Activated T-cell treated with anti-CD3 and anti-CD28 coated beads for 48 hours (primary cell): ENCODE measurements at places on chromosomes 6 and 20.

GRCh38 chr6:139708337-139709199 lies 334.1 kb upstream of the CITED2 start:
- DNase-seq = no peak

- no peak for DNase-seq
Observed at GRCh38 chr20:45039475-45039820, 61.5 kb downstream of the KCNS1 start.

- no peak for DNase-seq
Observed at GRCh38 chr6:142637624-142638351, 307.2 kb downstream of the HIVEP2 start.

GRCh38 chr20:20241976-20242375 lies 125.9 kb upstream of the INSM1 start:
- no peak for DNase-seq

DNA sequence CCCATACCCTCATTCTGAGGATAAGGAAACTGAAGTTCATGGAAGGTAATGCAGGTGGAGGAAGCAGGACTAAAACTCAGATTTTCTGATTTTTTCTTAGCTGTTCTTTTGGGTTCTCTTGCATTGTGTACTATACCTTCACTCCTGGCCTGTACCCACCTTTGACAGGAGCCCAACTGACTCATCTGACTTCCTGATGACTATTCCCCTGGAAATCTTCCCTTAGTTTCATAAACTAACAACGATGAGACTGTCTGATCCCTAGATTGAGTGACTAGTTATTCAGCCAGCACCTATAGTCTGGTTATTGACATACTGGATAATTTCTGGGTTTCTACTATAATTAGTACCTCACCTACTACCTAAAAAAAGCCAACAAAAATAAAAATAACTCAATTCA lies 10.1 kb downstream of the CRYBG1 start:
- no peak for DNase-seq

DNA sequence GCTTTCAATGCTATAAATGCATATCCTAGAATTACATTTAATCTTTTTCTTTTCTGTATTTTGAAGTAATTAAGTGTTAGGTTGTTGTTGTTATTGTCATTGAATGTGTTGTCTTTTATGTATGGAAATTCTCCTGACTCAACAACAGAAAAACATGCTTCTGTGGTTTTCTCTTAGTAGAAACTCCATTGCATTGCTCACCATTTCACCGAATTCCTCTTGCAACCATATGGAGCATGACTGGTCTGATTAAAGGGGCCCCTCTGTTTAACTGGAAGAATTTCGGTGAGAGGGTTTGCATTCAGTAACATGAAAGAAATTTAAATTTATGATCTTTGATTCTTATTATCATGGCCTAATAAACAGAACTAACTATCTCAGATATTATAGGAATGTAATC lies 454.3 kb upstream of the JARID2 start:
- DNase-seq = no peak

- no peak for DNase-seq
Observed at GRCh38 chr6:18209539-18210197, 54.4 kb downstream of the KDM1B start.

GRCh38 chr6:36807750-36808149 lies 31.5 kb downstream of the CPNE5 start:
- no peak for DNase-seq

DNA sequence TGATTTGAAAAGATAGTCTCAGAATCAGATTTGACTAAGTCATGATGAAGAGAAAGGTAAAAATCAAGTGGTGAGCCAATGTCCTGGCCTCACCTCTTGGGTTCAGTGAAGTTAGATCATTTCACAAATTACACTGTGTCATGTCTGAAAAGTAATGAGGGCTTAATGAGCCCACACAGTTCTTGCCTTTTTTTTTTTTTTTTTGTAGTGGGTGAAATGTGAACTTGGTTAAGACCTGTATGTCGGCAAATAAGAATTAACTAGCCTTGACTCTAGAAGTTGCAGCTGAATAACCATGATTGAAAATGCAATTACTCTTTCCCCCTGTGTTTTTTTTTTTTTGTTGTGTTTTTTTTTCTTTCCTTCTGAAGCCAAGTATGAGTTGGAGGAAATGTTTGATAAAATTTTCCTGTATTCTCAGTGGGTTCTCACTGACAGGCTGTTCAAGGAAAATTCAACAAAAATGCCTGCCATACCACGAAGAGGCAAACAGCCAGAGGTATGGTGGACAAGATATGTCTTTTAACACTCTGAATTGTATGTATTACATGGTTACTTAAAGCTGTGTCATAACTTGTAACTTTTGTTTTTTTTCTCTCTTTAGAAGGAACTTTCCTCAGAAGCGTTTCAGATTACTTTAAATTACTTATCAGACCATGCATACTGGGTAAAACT lies 135.2 kb upstream of the MLIP start:
- no peak for DNase-seq

GRCh38 chr6:150764334-150765066 lies 101.0 kb upstream of the MTHFD1L start:
- DNase-seq = no peak

GRCh38 chr6:50236164-50236563 lies 186.4 kb upstream of the DEFB112 start:
- DNase-seq = no peak

DNA sequence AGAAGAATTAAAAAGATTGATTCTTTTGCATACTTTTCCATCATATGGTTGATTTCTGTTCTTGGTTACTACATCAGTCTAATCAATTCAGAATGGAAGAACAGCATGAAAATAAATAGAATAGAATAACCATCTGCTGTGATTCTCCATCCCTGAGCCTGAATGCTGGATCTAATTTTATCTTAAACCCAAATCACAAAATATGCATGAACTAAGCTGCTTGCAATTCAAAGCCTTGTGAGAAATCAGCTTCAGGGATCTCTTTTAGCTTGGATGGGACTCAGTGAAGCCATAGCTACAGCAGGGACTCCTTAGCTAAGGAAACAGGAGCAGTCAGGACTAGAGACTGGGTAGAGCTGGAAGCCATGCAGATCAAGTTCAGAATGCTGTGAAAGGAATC lies 74.1 kb downstream of the TPBG start:
- DNase-seq = no peak

DNA sequence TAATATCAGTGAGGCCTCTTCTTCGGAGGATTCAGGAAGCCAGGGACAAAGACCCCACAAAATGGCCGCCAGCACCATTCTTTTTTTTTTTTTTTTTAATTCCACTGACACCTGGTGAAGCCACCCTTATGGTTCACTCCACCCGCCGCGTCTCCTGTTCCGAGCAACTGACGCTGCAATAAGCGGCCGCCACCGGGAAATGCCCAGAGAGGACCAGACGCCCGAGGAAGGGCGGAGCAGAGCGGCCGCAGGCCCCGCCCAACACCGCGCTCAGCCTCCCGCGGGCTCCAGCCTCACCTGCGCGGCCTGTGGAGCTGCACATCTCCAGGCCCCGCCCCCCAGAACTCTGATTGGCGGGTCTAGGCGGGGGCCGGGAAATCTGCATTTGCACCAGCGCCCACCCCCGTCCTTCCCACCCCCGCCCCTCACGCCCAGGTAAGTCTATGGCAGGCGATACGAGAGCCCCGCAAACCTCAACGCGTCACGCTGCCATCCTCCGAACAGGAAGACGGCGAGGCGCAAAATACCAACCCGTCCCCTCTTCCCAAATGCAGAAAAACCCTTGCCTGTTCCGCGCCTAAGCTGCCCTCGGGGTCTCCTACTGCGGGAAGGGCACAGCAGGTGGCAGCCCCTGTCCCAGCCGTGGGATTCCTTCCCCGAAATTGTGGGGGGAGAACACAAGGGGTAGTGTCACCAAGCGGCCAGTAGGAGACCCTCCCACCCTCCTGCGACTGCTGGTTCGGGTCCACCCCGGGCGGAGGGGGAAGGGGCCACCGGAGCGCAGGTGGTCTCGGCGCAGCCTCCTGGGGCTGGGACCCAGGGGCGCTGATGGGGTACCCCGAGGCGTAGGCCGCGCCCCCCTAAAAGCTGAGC lies 960 bp downstream of the ATP9A start:
- peak; percentile 49 for DNase-seq

GRCh38 chr6:73728548-73729205 lies 32.7 kb downstream of the CD109 start:
- peak; percentile 52 for DNase-seq
